H1 (cell line): ENCODE measurements at places on chromosomes 3 and 15.

DNA sequence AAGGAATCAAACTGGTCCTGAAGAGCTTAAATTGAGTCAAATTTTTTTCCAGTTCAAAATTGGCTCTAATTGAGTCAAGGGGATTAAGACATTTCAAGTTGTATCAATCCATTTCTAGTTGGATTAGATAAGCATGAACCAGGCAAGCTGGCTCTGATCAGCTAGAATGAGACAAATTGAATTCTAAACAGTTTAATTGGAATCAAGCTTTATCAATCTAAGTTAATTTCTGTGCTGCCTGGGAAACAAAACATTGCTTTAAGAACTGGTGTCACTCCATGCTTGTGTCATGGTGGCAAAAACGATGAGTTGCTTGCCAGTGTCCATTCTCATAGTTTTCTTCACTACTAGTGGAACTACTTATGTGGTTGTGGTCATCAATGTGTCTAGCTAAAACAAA lies 116.8 kb downstream of the TGFBR2 start:
- no peak for DNase-seq

DNA sequence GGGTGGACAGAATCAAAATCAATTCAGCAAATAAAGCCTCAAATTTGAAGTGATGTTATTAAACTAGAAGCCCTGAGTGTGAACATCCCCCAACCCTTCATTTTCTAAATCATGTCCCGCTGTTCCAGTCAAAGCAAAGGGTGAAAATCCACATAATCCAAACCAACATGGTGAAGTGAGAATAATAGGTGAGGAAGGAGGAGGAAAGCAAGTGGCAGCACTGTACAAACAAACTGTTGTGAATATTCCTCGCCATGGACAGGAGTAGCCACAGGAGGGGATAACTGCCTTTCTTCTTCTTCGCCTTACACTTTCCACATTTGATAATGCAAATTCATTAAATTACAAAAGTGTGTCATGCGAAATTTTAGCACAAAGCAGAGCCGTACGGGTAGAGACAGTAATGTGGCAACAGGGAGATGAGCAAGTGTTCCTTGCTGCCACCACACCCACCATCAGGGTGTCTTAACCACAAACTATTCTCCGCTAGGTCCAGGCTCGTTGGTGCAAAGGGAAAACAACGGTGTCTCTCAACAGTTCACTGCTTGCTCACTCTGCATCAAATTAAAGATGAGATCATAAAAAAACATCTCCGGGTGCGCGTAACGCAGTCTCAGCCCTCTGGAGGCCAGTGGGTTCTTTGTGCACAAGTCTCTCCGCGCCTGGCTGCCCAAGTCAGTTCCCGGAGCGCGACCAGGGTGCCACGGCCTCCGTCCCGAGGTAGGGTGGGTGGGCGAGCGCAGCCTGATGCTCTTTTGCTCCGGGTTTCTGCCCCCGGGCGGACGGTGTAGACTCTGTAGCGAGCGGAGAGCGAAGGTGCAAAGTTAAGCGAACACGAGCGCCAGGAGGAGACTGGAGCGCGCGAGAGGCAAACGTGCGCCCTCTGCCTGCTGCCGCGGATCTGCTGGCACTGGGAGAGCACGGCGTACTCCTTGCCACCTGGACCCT lies 6.7 kb downstream of the EPHA3 start:
- peak; percentile 81 for DNase-seq

GRCh38 chr3:107985496-107985895 lies 105.3 kb downstream of the CD47 start:
- no peak for DNase-seq

GRCh38 chr3:194996746-194997145 lies 274.2 kb downstream of the XXYLT1 start:
- no peak for DNase-seq

GRCh38 chr15:74385733-74386132 lies 18.3 kb upstream of the CYP11A1 start:
- DNase-seq, result no peak

GRCh38 chr3:98553753-98554152 lies 22.0 kb downstream of the GPR15 start:
- no peak for DNase-seq

DNA sequence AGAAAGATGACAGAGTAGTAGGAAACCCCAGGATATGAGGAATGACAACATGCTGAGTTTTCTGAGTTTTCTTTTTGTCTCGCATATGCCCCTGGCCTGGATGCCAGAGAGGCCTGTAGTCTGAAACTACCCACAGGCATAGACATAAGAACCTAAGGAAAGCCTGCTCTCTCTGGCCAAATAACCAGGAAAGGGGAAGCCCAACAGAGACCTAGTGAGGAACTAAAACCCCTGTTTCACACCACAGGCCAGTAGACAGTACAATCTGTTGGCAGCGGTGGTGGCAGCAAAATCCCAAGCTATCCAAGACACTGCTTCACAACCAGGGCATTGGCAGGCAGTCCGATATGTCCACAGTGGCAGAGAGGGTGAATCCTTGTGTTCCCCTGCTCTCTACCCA lies 55.0 kb upstream of the DCP1A start:
- no peak for DNase-seq

- peak; percentile 62 for DNase-seq
Observed at GRCh38 chr15:100914876-100915275, 4.3 kb upstream of the LRRK1 start.

DNA sequence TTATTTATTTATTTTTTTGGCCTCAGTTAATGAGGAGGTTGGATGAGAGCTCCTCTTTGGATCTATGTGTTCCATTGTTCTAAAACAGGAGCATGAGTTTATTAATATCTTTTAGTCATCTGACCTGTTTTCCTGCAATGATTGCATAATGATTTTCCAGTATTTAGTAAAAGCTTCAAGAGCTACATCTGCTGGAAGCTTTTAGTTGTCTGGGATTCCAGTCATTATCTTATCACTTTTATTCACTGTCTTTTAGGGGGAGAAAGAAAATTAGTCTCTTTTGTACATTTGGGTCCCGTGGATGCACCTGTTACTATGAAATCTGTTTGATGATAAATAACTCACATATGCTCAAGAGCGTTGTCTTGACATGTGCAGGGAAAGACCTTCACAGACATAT lies 1270.0 kb downstream of the ROBO1 start:
- no peak for DNase-seq

GRCh38 chr3:37141676-37142075 lies 32.7 kb downstream of the LRRFIP2 start:
- DNase-seq, result no peak

GRCh38 chr3:185639632-185640206 lies 53.6 kb downstream of the SENP2 start:
- DNase-seq, result no peak

DNA sequence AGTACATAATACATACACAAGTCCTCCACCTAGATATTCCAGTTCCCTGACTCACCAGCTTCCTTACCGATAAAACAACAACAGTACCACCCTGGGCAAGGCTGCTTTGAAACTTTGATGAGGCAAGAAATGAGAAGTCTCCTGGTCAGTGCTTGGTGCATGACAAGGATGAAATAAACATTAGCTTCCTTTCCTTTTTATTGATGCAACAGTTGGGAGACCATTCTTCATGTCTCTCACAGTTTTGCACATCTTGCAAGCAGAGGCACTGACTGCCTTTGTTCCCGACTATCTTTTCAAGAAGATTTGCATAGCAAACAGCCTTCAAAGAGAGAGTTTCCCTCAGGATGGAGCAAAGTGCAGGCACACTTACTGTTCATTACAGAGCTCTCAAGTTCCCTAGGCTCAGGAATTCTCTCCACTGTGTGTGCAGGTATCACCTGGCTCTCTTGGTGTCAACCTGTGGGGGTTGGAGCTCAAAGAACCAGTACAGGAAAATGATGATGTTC lies 65.2 kb downstream of the MYLK start:
- no peak for DNase-seq

- no peak for DNase-seq
Observed at GRCh38 chr3:59006634-59007517, 42.9 kb downstream of the CFAP20DC start.

GRCh38 chr3:12992629-12993516 lies 80.4 kb downstream of the IQSEC1 start:
- DNase-seq, result peak; percentile 36

DNA sequence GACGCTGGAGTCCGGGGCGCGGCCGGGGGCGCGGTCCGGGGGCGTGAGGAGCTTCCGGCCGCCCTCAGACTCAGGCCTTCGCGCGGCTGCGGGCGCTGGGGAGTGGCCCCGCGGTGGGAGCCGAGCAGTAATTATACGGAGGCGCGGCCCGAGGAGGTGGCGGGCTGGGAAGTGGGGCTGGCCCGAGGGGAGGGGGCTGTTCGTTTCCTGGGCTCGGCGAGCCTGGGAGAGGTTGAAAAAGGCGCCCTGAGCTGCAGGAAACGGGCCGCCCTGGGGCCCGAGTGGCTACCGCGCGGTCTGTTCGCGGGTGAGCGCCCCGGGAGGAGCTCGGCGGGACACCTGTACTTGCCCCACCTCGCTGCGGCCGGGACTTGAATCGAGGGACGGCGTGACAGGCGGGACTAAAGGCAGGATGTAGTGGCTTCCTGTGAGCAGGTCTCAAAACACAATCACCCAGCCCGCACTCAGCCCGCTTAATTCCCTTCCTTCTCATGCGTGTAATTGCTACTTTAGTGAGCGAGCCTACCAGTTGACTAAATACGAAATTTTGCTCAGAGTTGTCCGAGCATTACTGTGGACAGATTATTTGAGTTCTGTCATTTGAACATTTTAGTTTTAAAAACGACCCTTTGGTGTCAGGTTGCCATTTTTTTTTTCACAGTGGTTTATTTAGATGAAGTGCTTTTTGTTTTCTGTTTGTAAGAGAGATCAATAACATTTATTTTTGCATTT lies 860 bp downstream of the RASA2 start:
- DNase-seq, result peak; percentile 23

DNA sequence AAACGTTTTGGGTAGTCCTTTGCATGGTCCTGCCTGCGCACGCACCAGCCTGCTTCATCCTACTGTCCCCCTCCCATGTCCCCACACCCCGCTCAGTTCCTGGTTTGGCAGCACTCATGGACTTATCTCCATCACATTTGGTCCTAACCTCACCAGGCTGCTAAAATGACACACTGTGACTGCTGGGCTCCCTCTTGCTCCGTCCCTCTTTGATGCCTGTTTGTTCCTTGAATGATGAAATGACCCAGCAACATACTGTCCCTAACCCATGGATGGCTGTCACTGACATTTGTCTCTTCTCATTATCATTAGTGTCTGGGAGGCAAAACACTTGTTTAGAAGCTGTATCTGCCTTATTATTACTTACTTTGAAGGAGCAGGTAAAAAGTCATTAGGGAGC lies 80.5 kb downstream of the CHDH start:
- no peak for DNase-seq

DNA sequence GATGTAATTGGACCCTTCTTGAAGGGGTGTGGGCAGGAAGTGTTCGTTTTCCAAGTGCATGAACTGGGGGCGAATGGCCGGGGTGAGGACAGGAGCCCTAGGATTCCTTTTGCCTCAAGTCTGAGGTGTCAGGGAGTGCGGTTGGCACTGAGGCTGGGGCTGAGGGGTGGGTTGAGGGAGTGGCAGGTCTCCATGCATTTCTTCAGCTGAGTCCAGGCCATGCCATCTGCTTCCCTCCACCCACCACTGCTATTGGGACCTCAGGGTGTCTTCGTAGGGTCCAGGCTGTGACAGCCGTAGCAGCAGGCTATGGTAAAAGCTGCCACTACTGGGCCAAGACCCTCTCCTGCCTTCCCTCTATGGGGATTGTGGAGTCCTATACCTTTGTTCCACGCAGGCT lies 25.6 kb upstream of the TSPAN3 start:
- peak; percentile 38 for DNase-seq

DNA sequence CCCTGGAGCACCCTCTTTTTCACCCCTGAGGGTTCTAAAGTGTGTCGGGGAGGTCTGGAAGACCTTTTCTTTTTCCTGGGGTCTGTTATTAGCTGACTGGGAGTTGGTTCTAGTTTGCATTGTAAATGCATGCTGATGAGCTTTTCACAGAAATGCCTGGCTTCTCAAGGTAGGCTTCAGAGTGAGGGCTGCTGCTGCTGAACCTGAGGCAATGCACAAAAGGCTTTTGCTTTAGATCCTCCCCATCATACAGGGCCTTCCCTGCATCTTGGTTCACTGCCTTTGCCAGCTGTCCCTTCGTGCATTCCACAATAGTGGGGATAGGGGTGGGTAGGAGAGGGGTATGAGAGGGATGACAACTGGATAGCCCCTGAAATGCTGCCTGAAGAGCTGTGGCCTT lies 46.6 kb downstream of the FAH start:
- peak; percentile 44 for DNase-seq

DNA sequence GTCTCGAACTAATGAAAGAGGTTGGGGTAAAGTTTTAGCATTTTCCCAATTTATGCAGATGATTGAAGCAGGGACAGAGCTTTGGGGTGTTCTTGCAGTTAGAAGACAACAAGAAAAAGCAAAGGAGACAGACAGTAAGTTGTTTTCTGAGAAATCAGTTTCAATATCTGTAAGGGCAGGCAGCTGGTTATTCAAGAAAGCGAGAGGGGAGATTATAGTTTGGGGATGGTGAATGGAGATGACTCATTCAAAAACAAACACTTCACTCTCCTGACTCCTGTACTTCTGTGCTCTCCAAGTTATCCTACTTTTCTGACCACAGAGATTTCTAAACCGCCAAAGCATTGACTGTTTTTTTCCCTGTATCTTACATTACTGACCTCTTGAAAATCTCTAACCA lies 352.0 kb downstream of the GAP43 start:
- no peak for DNase-seq

- DNase-seq, result no peak
Observed at GRCh38 chr3:101010296-101010695, 17.1 kb upstream of the ABI3BP start.

DNA sequence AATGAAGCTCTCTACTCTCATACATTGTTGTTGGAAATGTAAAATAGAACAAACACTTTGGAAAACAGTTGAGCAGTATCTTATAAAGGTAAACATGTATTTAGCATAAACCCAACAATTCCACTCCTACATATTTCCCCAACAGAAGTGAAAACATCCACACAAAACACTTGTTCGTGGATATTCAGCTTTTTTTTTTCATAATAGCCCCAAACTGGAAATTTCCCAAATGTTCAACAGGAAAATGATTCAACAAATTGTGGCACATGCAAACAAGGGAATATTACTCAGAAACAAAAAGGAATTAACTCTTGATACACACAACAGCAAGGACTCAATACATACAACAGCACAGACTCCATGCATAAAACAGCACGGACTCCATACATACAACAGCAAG lies 28.5 kb downstream of the RFTN1 start:
- DNase-seq, result no peak

DNA sequence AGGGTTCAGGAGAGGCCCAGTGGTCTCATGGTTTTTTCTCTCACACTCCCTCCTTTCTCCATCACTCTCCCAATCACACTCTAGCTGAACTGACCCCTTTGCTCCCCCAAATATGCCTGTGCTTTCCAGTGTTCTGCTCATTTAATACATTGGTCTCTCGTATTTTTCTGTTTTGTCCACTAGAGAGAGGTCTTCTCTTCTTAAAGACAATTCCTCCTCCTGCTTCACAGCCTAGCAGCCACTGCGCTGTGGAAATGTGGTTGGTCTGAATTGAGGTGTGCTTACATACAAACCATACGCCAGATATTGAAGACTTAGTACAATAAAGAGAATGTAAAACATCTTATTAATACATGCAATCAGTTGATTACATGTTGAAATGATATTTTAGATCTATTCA lies 60.6 kb upstream of the XCR1 start:
- DNase-seq, result no peak
